IPS DF 6.9 (cell line): ENCODE measurements at places on chromosomes 7 and 10.

GRCh38 chr7:41592794-41593193 lies 110.1 kb downstream of the INHBA start:
- H3K4me1 ChIP-seq, result no peaks in the 10 kb centered on the region
- DNase-seq, result no peak
- no peaks in the 10 kb centered on the region for H3K36me3 ChIP-seq
- H3K27ac ChIP-seq, result no peak overlapping the region
- no peak overlapping the region for H3K4me3 ChIP-seq

DNA sequence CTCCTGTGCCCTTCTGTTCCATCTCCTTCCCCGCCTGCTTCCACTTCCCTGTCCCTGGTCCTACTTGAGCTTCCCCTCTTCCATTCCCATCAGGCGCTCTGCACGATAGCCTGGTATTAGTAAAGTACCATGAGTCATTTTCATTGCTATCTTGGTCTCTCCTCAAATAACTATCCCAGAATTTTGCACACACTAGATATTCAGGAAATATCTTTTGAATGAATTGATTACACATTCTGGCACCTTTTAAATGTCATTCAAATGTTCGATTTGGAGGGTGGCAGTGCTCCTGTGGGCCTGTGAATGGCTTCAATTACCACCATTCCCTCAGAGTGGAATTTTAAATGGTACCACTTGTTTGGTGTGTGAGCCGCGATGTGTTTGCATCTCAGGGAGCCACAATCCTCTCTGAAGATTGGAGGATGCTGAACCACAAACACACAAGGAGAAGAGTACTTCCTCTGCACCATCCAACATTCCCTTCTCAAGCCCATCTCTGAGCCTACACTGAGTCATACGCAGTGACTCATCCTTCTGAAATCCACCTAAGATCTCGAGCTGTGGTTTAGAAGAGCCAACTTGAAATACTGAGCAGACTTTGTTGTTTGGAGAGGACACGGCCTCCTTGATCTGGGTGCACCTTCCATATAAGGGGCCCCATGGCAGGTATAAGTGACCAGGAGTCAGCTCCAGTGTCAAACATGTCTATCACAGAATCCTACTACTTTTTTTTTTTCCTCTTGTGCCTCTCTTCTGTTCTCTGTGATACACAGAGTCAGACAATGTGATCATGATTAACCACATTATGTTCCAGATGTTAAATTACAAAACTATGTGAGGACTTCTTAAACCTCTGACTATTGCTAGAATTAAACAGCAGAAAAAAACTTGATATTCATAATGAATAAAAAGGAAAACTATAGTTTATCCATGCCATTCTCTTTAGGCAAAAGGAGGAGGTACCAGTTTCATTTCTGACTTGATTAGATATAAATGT lies 81.9 kb downstream of the BMPER start:
- no peak overlapping the region for H3K27ac ChIP-seq
- H3K4me3 ChIP-seq, result no peak overlapping the region

DNA sequence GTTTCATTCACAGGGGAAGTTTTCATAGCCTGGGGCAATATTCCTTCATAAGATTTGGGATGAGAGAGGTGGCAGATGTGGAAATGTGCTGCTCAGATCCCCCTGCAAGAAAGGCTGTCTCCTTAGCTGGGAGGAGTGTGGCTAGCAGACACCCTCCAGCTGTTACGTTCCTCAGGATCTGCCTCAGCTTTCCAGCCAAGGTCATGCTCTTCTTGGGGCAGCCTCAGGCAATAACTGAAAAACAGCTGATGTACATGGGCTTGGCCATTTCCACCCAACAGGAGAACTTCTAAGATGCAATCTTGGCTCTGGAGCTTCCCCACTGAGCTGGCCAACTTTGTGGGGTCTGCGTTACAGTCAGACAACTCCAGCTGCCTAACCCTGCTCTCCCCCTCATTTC lies 51.3 kb upstream of the SEPTIN7 start:
- no peaks in the 10 kb centered on the region for H3K36me3 ChIP-seq
- no peak for DNase-seq
- H3K27me3 ChIP-seq, result no peaks in the 10 kb centered on the region
- peaks cover 5% of the 10 kb centered on the region; the same call in 1 of the 2 replicates for H3K4me1 ChIP-seq

DNA sequence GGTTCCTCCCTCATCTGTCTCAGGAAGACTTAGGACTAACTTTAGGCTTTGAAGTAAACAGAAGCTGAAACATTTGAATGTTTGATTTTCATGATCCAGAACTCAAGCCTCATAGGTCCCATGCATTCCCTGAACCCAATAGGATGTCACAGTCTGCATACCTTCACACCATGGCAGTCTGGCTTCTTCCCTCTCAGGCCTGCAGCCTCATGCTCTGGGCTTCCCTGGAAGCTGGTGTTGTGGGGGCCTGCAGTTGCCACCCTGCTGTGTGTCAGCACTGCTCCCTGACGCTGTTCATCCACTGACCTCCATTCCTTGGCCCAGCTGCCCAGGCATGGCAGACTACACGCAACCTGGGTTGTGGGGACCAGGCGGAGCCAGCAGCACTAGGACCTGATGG lies 267.5 kb upstream of the KAT6B start:
- no peak for DNase-seq
- H3K4me1 ChIP-seq, result no peaks in the 10 kb centered on the region
- no peak overlapping the region for H3K4me3 ChIP-seq
- no peak overlapping the region for H3K27ac ChIP-seq
- H3K27me3 ChIP-seq, result no peaks in the 10 kb centered on the region
- H3K36me3 ChIP-seq, result no peaks in the 10 kb centered on the region

- H3K27ac ChIP-seq, result no peak overlapping the region
- DNase-seq, result no peak
- no peaks in the 10 kb centered on the region for H3K27me3 ChIP-seq
- no peaks in the 10 kb centered on the region for H3K4me1 ChIP-seq
- H3K36me3 ChIP-seq, result no peaks in the 10 kb centered on the region
- no peak overlapping the region for H3K4me3 ChIP-seq
These were observed 408.0 kb downstream of the RPS24 start for GRCh38 chr10:78441694-78442093.

- no peak for DNase-seq
- 0 out of 2 replicates have a peak, but pooled peaks cover 1% of the 10 kb centered on the region for H3K4me1 ChIP-seq
- no peaks in the 10 kb centered on the region for H3K27me3 ChIP-seq
- H3K4me3 ChIP-seq, result no peak overlapping the region
- no peaks in the 10 kb centered on the region for H3K36me3 ChIP-seq
These were observed 220.5 kb upstream of the PRSS1 start for GRCh38 chr7:142528608-142529408.

DNA sequence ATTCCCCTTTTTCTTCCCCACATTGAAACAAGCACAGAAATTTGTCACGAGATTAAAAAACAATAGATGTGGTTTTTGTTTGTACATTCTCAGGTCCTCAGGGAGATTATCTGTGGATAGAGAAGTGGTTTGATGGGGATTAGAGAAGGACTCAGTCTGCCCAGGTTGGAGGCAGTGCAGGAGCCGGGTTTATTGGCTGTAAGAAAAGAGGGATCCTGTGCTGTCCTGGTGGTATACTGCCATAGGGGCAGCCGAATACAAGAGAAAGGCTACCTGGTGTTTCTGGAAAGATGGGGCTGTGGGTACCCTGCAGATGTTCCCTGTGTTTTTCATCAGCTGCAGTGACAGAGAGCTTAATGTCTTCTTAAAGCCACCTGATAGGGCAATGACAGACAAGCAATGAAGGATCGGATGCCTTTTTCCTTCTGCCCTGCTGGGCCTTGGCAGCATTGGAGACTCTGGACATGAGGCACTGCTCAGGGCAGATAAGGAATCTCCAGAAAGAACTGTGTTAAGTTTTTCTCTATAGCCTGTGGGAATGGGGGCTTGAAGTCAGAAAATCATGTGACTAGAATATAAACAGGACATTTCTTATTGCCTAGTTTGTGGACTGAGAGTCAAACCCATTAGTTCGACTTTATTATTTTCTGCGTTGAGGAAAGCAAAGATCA lies 18.1 kb upstream of the GPR141 start:
- H3K4me3 ChIP-seq, result no peak overlapping the region
- H3K4me1 ChIP-seq, result peaks cover 6% of the 10 kb centered on the region
- H3K36me3 ChIP-seq, result no peaks in the 10 kb centered on the region
- no peaks in the 10 kb centered on the region for H3K27me3 ChIP-seq
- no peak for DNase-seq

- no peaks in the 10 kb centered on the region for H3K4me1 ChIP-seq
- no peaks in the 10 kb centered on the region for H3K27me3 ChIP-seq
- DNase-seq, result no peak
- H3K36me3 ChIP-seq, result no peaks in the 10 kb centered on the region
These were observed 877.8 kb downstream of the ANKRD7 start for GRCh38 chr7:119102291-119102690.

- no peak overlapping the region for H3K27ac ChIP-seq
- peak overlapping the region; percentile 97; the same call in 1 of the 2 replicates for H3K4me3 ChIP-seq
- no peak for DNase-seq
- H3K4me1 ChIP-seq, result no peaks in the 10 kb centered on the region; the same call in 1 of the 2 replicates
- H3K36me3 ChIP-seq, result no peaks in the 10 kb centered on the region
- H3K27me3 ChIP-seq, result no peaks in the 10 kb centered on the region
These were observed 1.6 kb downstream of the AHR start for GRCh38 chr7:17300012-17300411.

- no peak for DNase-seq
- H3K27ac ChIP-seq, result no peak overlapping the region
- no peaks in the 10 kb centered on the region for H3K4me1 ChIP-seq
- no peaks in the 10 kb centered on the region for H3K36me3 ChIP-seq
These were observed 228.5 kb downstream of the CDK14 start for GRCh38 chr7:90824386-90825307.

GRCh38 chr7:121796936-121797656 lies 75.9 kb upstream of the PTPRZ1 start:
- no peak overlapping the region for H3K27ac ChIP-seq
- H3K4me3 ChIP-seq, result no peak overlapping the region
- H3K4me1 ChIP-seq, result peaks cover 9% of the 10 kb centered on the region; the same call in 1 of the 2 replicates
- no peaks in the 10 kb centered on the region for H3K36me3 ChIP-seq

- no peak overlapping the region for H3K27ac ChIP-seq
- DNase-seq, result no peak
- H3K4me1 ChIP-seq, result no peaks in the 10 kb centered on the region
- H3K27me3 ChIP-seq, result no peaks in the 10 kb centered on the region
- H3K36me3 ChIP-seq, result no peaks in the 10 kb centered on the region
- H3K4me3 ChIP-seq, result no peak overlapping the region
These were observed 164.2 kb downstream of the THSD7A start for GRCh38 chr7:11667810-11668185.

DNA sequence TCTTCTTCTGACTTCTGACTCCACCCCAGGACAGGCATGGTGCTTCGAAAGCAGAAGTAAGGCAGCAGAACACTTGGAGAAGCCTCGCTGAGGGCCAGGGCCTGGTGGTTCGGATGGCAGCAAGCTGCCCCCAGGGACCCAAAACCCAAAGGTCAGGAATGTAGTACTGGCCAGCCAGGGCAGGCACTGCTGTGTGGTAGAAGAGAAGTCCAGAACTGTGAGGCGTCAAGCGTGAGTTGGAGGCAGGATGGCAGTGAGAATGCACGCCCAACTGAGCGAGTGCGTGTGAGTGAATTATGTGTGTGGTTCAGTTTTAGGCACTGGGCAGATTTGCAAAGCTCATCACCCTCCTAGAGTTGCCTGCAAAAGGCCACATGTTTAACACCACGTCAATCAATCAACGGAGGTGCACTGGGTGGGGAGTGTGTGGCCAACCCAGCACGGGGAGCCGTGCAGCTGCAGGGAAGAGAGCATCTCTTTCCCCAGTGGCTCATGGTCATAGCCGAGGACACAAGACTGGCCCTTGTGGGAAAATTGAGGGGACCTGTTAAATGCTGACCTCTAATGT lies 144.3 kb downstream of the KCNMA1 start:
- H3K4me1 ChIP-seq, result peaks cover 2% of the 10 kb centered on the region; the same call in 1 of the 2 replicates
- no peak for DNase-seq
- no peak overlapping the region for H3K27ac ChIP-seq
- no peaks in the 10 kb centered on the region for H3K27me3 ChIP-seq
- H3K36me3 ChIP-seq, result no peaks in the 10 kb centered on the region
- no peak overlapping the region for H3K4me3 ChIP-seq

GRCh38 chr7:45924283-45924682 lies 3.2 kb upstream of the IGFBP3 start:
- peaks cover 16% of the 10 kb centered on the region for H3K27me3 ChIP-seq
- no peak overlapping the region for H3K4me3 ChIP-seq
- no peak for DNase-seq
- peaks cover 4% of the 10 kb centered on the region; the same call in 1 of the 2 replicates for H3K4me1 ChIP-seq
- H3K27ac ChIP-seq, result no peak overlapping the region

- H3K36me3 ChIP-seq, result no peaks in the 10 kb centered on the region
- no peaks in the 10 kb centered on the region for H3K27me3 ChIP-seq
- H3K27ac ChIP-seq, result no peak overlapping the region
- no peaks in the 10 kb centered on the region for H3K4me1 ChIP-seq
- no peak overlapping the region for H3K4me3 ChIP-seq
These were observed 112.2 kb upstream of the HGF start for GRCh38 chr7:81882086-81882485.

DNA sequence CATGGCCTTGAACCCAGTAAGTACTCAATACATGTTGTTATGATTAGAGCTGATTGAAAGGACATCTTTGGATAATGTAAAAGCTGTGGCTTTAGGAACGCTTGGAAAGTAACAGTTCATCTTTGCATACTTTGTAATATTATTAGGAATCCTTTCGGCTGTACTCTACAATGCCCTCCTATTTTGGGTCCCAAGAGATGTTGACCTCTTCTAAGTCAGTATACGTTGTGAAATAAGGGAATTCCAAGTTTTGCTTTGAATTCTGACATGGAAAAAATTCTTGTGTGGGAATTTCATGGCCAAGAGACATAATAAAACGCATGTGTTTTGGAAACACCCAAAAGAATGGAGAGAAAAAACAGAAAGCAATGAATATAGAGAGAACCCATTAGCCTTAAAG lies 7.7 kb downstream of the AGR3 start:
- no peak overlapping the region for H3K27ac ChIP-seq
- no peaks in the 10 kb centered on the region for H3K36me3 ChIP-seq
- DNase-seq, result no peak
- no peak overlapping the region for H3K4me3 ChIP-seq
- H3K27me3 ChIP-seq, result no peaks in the 10 kb centered on the region
- no peaks in the 10 kb centered on the region for H3K4me1 ChIP-seq

DNA sequence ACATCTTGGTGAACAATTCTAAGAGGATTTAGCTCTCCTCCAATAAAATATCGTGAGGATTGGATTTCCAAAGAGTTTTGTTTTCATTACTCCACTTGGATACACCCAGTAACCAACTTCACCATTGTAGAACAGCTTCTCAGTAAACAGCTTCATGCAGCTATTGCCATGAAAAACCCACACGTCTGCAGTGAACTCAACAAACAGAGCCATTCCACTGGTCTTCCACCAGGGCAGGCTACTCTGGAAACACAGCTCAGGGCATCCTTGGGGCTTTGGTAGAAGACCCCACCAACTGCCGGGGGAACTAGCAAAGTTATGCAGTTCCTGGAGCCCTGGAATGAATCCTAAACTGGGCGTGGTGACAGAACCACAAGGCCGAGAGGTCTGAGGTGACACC lies 77.4 kb downstream of the CALN1 start:
- no peak overlapping the region for H3K27ac ChIP-seq
- H3K36me3 ChIP-seq, result no peaks in the 10 kb centered on the region
- no peaks in the 10 kb centered on the region; the same call in 1 of the 2 replicates for H3K27me3 ChIP-seq
- no peak overlapping the region for H3K4me3 ChIP-seq
